Right lobe of liver (tissue), 6 donors: ENCODE measurements at places on chromosomes 2 and 18.

DNA sequence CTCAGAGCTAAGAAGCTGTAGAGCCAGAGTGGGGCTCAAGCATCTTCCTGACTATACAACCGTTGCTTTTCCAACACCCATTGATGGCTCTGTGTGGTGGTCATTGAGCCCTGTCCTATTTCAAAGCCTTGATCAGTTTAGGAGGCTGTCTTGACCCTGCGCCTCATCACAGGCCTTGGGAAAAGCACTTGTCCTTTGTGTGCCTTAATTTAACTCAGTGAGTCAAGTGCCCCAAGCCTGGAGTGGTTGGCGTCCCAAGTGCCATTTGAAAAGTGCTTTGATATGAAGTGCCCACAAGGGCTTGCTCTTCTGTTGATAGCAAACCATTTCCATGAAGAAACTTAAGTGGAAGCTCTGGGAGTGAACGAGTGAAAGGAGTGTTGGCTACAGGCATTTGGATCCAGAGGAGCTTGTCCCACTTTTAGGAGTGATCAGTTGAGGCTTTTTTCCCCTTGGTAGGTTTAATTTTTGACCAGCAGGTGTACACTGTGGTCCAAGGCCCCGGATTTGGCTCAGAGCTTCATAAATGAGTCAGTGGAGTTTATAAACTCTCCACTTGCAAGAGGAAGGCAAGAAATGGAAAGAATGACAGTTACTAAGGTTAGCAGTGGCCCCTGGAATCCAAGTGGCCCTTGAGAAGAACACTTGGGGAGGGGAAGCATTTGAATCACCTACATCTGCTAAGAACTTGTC lies 50.3 kb downstream of the ACTR2 start:
- DNase-seq, result no peak

DNA sequence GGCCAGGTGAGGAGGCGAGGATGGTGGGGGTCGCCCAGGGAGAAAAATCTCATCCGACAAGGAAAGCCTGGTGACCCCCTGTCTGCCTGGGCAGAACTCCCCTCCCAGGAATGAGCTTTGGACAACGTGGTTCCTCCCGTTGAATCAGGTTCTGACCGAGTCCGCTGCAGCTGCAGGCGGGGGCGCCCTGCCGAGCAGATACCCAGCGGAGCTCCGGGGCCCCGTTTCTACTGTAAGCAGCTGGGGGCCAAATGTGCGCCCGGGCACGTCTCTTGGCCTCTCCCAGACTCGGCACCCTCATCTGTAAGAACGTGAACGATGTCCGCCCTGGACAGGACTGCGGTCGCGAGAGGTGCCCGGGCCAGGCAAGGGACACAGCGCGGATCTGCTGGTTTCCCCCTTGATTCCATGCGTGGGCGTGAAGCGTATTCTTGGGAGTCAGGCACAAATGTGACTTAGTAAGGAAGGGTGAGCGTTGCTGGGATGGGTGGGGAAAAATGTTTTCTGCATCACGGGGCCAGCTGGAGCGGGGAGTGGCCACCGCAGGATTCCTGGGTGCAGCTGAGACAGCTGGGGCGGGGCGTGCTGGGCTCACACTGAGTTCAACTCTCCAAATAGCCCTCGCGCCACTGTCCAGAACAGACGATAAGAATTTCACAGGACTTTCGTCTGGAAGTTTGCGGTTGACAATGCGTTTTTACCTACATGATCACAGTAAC lies 20.2 kb upstream of the TUBB6 start:
- DNase-seq, result no peak

- DNase-seq, result no peak
Observed at GRCh38 chr2:174951745-174952144, 53.4 kb downstream of the CHN1 start.

DNA sequence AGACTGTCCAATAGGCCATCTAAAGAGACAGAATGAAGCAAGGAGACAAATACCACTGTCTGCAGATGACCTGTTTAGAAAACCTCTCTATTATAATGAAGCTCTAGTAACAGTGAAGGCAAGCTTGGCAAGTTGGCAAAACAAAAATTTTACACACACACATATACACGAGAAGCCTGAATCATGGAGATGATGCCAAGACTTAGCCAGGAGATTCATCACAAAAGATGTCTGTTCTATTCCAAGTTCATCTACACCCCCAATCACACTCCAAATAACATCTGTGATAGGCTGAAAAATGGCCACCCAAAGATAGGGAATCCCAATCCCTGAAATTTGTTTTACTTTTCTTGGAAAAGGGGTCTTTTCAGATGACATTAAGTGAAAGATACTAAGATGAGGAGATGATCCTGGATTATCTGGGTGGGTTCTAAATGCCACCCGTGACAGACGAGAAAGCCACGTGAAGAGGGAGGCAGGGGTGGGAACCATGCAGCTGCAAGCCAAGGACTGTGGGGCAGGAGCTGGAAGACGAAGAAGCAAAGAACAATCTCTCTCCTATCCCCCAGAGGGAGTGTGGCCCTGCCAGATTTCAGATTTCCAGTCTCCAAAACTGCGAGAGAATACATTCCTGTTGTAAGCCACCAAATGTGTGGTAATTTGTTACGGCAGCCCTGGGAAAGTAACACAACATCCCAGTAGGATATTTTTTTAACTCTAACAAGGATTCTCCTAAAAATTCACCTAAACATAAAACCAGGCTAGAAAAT lies 20.0 kb downstream of the HDLBP start:
- no peak for DNase-seq

GRCh38 chr2:36147670-36148390 lies 207.7 kb upstream of the CRIM1 start:
- no peak for DNase-seq

- no peak for DNase-seq
Observed at GRCh38 chr2:142987044-142987443, 109.6 kb downstream of the KYNU start.

DNA sequence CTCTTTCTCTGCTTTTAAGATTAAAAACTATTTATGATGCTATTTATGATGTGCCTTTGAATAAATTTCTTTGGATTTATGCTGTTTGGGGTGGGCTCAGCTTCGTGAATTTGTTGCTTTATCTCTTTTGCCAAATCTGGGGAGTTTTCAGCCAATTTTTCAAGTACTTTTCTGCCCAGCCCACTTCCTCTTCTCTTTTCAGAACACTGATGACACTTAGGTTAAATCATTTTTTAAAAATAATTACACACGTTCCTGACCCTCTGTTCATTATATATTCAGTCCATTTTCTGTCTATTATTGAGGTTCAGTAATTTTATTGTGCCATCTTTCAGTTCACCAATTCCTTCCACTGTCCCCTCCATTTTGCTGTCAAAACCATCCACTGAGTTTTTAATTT lies 14.8 kb upstream of the BCL2L11 start:
- no peak for DNase-seq

DNA sequence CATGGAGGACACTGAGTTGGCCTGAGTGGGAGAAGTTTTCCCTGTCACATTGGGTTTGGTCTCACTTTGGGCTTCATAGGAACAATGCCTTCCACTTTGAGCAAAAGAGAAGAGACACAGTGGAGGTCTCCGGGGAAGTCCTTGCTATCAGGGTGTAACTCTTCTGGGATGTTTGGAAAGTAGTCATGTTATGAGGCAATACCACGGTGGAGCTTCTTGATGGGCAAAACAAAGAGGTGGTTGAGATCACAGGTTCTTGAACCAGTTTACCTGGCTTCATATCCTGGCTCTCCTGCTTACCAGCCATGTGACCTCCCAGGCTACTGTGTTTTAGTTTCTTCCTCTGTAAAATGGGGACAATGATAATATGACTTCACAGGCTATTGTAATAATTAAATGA lies 478.6 kb downstream of the SLC4A3 start:
- DNase-seq, result no peak

DNA sequence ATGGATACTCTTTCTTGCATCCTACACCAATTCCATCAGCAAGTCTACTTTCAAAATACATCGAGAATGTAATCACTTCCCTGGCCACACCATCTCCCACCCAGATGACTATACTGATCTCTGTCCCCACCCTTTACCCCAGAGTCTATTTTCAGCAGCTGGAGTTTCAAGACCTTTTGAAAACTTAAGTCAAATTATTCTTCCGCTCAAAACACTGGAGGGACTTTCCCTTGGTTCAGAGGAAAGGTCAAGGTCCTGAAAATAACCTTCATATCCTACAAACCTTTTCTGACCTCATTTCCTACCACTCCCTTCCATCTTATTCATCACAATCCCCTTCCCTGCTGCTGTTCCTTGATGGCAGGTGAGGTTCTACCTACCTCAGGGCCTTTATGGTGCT lies 58.8 kb upstream of the LYPD6 start:
- no peak for DNase-seq

DNA sequence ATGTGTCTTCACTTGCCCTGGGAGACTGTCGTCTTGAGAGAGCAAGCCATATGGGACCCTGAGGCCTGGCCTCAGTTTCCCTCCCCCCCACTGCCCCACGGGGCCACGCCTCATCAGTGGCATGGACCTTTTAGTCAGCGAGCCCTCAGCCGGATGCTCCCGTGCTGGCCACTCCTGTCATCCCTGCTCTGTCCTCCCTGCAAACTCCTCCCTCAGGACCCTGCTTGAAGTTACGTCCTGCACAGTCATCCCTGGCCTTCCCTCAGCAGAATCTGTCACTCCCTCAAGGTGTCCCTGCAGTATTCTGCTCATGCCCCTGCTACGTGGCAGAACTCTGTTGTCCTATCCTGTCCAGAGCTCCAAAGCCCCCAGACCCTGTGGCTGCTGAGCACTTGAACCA lies 265.1 kb downstream of the NEDD4L start:
- DNase-seq, result no peak

DNA sequence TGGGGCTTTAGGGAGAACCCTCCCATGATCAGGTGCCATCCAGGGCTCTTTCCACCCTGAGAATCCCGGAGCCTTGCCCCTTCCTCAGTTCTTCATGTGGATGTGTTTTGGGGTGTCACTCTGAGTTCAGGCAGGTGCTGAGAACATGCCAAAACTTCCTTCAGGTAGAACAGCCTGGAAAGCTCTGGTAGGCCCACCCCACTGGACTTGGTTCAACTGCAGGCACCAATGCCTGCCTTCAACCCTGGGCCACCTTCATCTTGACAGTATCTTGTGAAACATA lies 85.8 kb downstream of the EPAS1 start:
- no peak for DNase-seq

DNA sequence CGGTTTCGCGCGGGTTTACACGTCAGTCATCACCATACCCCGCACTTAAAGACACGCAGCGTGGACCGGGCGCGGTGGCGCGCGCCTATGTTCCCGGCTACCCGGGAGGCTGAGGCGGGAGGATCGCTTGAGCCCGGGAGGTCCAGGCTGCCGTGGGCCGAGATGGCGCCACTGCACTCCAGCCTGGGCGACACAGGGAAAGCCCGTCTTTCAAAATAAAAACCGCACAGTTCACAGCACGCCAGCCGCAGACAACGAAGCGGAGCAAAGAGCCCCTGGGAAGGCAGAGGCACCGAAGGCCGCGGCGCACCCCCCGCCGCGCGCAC lies 328 bp downstream of the DTYMK start:
- DNase-seq, result no peak

GRCh38 chr2:167133614-167134013 lies 245.3 kb downstream of the XIRP2 start:
- DNase-seq, result no peak

- DNase-seq, result no peak
Observed at GRCh38 chr2:178234648-178235047, 40.3 kb downstream of the OSBPL6 start.

- peak; percentile 32 for DNase-seq
Observed at GRCh38 chr2:70085711-70086277, 1.5 kb upstream of the PCBP1 start.

DNA sequence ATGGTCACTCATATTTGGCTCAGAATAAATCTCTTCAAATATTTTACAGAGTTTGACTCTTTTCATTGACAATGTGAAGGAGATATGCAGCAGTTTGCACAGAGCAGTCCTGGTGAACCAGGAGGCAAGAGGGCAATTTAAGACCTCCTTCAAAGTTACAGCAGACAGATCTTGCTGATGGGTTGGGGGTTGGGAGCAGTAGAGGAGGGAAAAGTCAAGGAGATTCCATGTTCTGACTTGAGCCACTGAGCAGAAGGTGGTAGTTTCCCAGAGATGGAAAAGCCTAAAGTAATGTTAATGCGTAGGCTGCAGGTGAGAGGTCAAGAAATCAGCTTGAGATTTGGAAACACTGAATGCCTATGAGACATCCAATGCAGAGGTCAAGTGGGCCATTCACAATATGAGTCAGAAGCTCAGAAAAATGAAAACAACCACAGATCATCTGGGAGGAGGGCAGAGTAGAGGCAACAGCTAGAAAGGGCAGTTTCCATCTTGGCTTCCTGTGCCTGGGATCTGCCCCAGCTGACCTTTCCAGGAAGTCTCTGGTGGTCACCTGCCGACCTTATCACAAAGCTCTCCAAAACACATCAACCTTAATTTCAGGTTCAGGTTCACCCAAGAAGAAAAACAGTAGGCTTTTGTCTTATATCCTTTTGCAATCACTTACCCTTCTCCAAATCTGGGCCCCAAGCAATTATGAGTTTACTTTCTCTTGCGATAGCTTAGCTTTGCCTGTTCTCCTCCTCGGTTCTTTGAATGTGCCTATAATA lies 197.5 kb upstream of the ARL4C start:
- no peak for DNase-seq

DNA sequence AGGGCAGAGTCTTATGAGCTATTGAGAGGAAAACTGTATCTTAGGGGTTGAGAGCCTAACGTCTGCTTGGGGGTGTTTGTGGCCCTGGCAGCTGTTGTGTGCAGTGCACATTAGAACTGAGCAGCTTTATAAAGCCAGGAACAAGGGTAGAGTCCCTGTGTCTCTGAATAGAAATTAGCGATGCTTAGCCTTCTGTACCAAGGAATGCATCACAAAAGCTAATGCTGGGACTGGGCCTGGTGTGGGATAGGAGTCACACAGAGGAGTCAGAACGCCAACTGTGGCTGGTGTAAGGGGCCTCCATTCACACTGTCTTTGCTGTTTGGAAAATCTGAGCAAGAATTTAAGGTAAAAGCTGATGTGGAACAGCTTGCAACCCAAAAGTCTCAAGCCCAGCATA lies 283.2 kb downstream of the SOX11 start:
- no peak for DNase-seq

GRCh38 chr2:15721411-15722067 lies 129.9 kb downstream of the DDX1 start:
- DNase-seq, result peak; percentile 10

DNA sequence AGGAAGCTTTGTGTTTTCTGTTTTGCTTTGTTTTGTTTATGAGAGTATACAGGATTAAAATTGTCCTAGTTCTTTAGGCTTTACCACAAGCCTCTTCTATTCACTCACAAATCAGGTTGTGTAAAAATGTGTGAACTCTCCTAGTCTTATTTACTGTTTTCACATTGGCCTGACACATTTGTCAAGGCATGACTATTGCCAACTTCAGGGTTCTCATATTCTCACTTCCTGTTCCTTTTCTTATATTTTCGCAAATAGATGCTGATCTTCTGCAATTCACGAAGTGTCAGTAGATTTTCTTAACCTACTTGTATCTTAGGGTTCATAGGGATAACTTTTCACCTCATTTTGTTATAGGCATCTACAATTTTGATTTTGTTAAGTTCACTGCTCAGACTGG lies 67.1 kb downstream of the CCDC102B start:
- DNase-seq, result no peak

GRCh38 chr2:105934467-105934866 lies 189.8 kb downstream of the NCK2 start:
- DNase-seq, result no peak

GRCh38 chr2:88320076-88320773 lies 132.3 kb downstream of the FOXI3 start:
- DNase-seq, result no peak
